BE2C (cell line): ENCODE measurements at places on chromosomes 12 and 14.

- DNase-seq: no peak
These were observed 1272.4 kb upstream of the TMEM132C start for GRCh38 chr12:126994599-126994998.

- no peak for DNase-seq
These were observed 152.1 kb downstream of the METTL25 start for GRCh38 chr12:82510386-82510785.

- DNase-seq: no peak
These were observed 364.2 kb downstream of the GALC start for GRCh38 chr14:87628780-87629179.

DNA sequence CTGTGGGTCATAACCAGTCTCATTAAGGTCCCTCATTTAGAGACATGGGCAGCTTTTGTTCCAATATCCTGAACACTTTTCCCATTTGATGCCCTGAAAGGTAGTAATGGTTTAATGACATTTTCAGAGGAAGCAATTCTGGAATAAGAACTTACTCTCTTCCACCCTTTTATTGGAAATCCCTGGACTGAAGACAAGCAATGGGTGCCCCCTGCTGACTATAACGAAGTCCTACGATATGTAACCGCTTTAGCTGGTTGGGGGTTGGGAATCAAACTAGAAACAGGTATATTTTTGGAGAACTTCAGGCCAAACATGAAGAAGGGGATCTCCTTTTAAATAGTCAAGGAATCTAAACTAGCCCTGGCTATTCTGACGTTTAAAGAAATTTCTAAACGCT, 20.5 kb downstream of the SARNP start:
- peak; percentile 57 for DNase-seq

DNA sequence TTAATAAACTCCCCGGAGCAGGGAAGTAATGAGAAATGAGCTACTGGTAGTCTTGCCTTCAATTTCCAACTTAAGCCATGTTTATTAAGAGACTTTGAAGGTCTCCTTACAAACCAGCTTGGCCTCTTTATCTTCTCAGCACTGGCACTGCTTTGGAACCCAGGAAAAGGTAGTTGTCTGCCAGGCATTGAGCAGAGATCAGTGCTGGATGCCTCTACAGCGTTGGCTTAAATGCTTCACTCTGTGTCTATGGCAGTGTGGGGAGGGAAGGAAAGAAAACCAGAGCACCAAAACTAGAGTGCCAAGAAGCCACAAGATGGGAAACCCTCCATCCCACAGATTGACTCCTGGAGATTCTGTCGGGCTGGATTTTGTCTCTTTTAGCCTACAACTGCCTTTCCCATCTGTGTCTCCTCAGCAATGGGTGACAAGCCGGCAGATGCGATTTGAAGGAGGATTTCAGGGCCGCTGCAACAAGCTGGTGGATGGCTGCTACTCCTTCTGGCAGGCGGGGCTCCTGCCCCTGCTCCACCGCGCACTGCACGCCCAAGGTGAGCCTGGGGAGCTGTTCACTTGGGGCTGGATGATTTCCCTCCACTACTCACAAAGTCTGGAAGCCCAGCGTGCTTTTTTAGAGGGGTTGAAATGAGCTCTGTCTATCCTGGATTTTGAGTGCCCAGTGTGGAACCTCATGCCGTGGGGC, 57.3 kb downstream of the FNTB start:
- DNase-seq: no peak

DNA sequence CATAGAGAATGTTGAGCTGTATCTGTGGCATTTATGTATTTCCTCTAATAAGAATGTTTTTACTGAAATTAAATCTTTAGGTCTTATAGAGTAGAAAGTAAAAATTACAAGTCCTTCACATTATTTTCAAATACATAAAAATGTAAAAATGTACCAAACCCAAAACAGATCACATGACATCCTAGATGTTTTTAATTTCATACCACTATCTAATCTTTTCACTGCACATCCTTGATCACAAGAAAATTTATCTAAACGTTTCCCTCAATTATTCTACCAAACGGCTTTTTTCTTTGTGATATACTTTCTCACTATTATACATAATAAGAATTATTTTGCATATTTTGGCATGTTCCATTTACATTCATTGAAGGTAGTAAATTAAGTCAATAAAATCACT, 18.3 kb downstream of the SGPP1 start:
- no peak for DNase-seq

DNA sequence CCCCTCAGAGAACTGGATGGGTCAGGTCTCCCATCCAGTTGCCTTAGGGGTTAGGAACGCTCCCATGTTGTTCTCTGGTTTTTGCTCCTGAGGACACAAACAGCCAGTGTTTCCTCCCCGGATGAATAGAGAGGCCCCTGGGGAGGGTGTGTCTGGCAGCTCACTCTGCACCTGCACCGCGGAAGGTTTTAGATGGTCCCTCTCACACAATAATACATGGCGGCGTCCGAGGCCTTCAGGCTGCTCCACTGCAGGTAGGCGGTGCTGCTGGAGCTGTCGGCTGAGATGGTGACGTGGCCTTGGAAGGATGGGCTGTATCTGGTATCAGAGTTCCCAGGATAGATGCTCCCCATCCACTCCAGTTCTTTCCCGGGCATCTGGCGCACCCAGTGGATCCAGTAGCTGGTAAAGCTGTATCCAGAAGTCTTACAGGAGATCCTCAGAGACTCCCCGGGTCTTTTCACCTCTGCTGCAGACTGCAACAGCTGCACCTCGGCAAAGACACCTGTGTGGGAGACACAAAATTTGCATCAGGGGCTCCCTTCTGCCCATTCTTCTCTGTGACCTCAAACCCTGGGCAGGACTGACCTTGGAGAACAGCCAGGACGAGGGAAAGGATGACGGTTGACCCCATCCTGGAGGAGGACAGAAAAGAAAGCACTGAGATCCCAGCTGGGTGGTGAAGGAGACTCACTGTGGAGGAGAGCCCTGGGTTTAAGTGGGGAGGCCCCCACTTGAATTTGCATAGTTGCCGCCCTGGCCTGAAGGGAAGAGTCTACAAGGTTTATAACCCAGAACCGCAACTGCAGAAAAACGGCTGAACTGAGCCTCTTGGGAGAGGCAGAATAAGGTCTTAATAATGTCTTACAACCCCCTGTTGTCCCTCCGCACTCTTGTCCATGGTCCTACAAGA, 1324.8 kb downstream of the TMEM121 start:
- DNase-seq: no peak

DNA sequence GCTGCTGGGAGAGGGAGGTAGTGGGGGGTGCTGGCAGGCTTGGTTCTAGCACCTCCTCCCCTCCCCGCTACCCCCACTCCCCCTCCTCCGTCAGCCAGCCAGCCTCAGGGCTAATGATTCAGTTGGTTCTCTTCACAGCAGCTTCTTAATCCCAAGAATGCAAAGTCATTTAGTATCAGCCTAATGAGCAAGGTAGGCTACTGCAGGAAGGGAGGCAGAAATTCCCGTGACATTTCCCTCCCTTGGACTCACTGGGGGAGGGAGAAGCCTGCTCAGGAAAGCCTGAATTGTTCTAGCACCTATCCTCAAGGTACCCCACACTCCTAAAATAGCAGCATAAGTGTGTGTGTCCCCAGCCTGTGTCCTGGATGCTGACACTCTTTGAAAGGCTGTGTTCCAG, 29.8 kb downstream of the ITPK1 start:
- no peak for DNase-seq

- no peak for DNase-seq
These were observed 49.1 kb upstream of the CAND1 start for GRCh38 chr12:67220065-67220464.

DNA sequence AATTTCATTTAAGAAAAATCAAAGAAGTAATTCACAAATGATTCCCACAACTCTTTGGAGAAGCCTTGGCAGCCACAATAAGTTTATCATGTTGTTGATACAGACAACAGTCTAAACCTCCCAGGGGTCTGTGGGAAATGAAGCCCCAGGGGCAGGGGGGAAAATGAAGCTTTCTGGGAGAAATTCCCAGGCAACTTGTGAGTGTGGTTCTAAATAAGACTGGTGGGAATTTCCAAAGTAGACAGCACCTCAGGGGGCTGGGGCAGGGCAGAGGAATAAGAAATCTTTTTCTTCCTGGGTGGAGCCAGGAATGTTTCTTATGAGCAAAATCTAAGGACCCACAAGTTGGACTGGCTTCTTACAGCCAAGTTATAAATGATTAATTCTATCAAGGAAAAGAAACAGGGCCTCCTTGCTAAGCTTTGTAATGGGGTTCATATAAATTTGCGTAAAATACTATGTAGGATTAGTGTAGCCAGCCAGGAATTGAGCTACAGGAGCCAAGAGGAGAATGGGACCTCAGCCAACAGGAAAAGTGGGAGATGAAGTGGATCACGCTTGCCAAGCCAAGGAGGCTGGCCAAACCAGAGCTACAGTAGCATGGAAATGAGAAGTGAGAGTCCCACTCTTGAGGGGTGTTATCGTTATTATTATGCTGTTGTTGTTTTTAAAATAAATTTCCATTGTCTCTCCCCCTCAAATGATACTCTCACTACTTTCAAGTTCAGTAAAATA, 182.9 kb upstream of the FAR2 start:
- no peak for DNase-seq

DNA sequence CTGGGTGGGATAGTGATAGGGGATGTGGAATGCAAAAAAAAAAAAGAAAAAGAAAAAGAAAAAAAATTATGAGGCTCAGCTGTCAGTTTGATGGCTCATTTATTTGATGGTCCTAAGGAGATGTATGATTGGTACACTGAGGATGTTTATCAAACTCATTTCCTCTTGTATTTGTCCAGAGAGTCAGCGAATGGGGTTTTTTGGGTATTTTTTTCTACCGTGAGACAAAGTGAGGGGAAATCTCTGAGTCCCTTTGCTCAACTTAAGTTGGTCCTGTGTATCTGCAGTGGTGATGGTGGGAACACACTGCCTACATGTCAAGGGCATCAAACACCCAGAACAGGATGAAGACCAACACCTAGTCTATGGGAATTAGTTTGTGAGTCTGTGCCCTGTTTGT, 176.9 kb upstream of the HIF1A start:
- DNase-seq: no peak

GRCh38 chr12:14577344-14577743, 9.7 kb upstream of the PLBD1 start:
- no peak for DNase-seq

GRCh38 chr12:45049912-45050750, 768 bp downstream of the DBX2 start:
- DNase-seq: no peak

DNA sequence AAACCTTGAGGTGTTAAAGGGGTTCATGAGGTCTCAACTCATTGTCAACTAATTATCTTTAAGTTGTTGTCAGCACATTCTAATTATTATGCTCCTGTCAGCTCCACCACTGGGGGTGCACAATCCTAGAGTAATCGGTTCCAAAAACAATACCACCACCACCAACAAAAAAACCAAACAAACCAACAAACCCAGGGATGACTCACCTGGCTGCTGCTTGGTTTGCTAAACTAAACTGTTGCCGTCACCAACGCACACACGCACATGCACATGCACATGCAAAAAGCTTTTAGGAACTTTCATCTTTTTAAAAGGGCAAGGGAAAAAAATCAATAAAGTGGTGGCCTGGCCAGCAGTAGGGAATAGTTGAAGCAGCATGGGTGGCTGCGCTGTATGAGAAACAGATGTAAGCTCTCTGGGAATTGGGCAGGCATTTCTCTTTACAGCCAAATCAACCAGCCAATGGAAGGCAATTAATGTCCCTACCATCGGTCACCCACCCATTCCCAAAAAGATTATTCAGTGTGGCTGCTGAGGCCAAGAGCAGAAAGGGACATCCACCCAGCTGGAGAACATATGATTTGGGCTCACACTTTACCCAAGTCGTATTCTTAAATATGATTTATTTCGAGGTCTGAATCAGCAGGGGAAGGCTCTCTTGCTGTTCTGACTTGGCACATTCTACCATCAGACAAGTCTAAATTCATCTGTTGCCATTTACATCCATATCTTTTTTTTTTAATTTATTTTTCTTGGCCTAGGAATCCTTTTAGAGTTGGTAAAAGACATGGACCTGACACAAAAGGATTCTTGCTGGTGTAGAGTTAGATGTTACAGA, 20.0 kb downstream of the TMEM30B start:
- no peak for DNase-seq

GRCh38 chr14:103697603-103698379, 17.5 kb downstream of the XRCC3 start:
- peak; percentile 22 for DNase-seq

DNA sequence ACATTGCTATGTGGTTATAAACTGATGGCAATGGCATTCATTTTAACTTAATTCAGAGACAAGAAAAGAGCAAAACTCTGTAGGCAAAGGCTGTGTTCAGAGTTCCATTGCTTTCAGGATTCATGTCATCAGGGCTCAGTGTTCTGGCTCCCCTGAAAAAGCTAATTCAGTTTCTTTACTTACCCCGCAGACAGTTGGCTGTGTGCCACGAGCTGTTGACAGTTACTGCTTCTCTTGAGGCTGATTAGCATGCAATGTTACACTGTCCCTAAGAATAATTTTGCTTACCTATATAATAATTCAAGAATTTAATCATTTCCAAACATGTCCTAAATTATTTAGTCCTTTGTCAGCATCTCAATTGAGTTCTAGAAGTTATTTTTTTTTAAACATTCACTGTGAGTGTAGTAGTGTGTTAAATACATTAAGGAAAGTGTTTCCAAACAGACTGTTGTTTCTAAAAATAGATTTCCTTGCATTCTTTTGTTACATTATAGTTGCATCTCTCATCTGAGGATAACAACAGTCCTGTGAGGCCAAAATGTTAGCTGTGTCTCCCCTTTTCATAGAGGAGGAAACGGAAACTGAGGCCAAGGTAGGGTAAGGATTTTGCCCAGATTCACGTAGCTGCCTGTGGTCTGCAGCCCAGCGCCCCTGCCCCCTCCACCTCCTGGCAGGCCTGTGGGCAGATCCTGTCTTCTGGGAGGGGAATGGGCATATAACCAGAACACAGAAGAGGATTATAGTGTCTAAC, 98.6 kb downstream of the PELI2 start:
- peak; percentile 82 for DNase-seq

DNA sequence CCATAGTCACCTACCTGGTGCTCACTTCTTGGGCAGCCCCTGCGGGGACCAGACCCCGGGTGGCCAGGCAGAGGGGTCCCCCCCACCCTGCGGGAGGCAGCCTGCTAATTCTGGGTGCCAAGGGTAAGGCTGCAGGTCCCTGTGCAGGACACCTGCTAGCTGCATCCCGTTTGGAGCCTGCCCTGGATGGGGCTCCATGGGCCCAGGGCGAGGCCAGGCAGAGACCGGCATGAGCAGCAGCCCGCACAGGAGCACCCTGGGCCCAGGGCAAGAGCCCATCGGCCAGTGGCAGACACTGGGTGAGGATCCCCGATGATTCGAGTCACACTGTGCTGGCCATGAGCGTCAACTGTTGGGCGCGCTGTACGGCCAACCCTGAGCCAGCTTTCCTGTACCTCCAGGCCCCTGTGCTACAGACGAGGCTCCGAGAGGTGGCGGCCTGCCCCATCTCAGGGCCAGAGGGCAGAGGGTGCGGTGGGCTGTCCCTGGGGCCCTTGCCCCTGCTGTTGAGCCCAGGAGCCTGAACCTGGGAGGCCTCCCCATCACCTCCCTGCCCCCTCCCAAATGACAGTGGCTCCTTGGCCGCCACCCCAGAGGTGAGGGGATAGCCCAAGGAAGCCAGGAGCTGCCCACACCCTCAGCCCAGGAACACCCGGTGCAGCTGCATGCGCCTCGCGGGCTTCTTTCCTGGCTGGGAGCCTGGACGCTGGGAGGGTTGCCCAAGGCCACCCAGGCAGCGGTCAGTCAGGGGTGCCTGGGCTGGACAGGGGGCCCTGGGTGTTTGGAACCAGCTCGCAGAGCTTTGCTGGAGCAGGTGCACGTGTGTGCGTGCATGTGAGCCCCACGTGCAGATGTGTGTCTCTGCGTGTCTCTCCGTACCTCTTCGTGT, 47.7 kb downstream of the CYP46A1 start:
- DNase-seq: peak; percentile 17

- DNase-seq: no peak
These were observed 34.3 kb upstream of the TXNRD1 start for GRCh38 chr12:104181313-104181712.
